ENCODE measurements at places on chromosomes 5 and 9. TPM values are rescaled to one million over a fixed set of nuclear protein-coding genes. Genes with fewer than 3 reads are reported as not detected.

- no peak for DNase-seq
- no peak overlapping the region for H3K4me3 ChIP-seq
- peaks cover 23% of the 10 kb centered on the region for H3K4me1 ChIP-seq
- peak overlapping the region; percentile 18 for H3K27ac ChIP-seq
Observed at GRCh38 chr9:126886034-126886822, 25.8 kb downstream of the ZBTB34 start.

- DNase-seq = no peak
- H3K27me3 ChIP-seq = peaks cover 2% of the 10 kb centered on the region
- H3K4me1 ChIP-seq = peaks cover 3% of the 10 kb centered on the region
- H3K27ac ChIP-seq = no peak overlapping the region
- no peak overlapping the region for H3K4me3 ChIP-seq
Observed at GRCh38 chr5:169740435-169740834, 103.4 kb downstream of the DOCK2 start.

GABRA6 gene
- not detected for total RNA-seq

BHMT gene
- total RNA-seq = not detected

DNA sequence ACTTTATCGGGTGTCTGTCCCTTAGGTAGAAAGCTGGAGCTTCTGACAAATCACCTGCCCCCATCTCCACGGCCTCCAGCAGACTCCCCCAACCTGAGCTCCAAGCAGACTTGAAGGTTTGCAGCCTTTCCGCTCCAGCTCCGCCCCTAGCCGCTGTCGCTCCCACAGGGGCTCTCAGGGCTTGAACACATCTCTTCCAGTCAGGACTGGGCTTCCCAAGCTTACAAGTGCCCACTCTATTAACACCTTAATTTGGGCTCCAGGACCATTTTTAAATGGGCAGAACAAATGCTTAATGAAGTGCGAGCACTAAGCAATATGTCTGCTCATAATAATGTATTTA lies 17.2 kb upstream of the SLC25A51 start:
- H3K36me3 ChIP-seq = peaks cover 15% of the 10 kb centered on the region
- H3K27me3 ChIP-seq = peaks cover 13% of the 10 kb centered on the region
- peak overlapping the region; percentile 83 for H3K27ac ChIP-seq
- DNase-seq = no peak
- H3K4me3 ChIP-seq = peak overlapping the region; percentile 73

Measured in endothelial cell (in vitro differentiated cells).